SW 1271 (cell line): ENCODE measurements at places on chromosomes 4 and X.
A peak's percentile ranks its signal among the peaks of the same experiment; 100 is the strongest.

GRCh38 chr4:179584101-179584500 is 2141.9 kb upstream of the AGA start:
- DNase-seq: no peak

DNA sequence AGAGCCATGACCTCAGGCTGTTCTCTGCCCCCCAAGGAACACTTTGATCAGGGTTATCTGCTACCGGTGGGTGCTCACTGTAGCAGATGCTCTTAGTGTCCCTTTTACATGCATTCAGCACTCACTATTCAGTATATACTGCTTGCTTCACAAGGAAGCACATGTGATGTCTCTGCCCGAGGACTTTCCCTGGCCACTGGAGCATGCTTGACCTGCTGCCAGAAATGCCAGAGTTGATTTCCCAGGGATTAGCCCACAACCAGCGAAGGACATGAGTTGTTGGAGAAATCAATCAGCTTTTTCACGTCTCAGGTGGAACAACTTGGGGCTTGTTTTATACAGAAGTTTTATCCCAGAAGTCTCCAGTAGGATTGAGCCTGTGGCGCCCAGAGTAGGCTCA is 51.2 kb upstream of the RPS6KA3 start:
- no peak for DNase-seq

GRCh38 chr4:183860119-183860518 is 45.0 kb upstream of the STOX2 start:
- no peak for DNase-seq

- DNase-seq: no peak
Measured at GRCh38 chr4:98945297-98945850, 16.4 kb upstream of the EIF4E start.

GRCh38 chr4:105184316-105184980 is 37.8 kb downstream of the TET2 start:
- no peak for DNase-seq

- no peak for DNase-seq
Measured at GRCh38 chrX:750812-751211, 120.2 kb downstream of the SHOX start.

DNA sequence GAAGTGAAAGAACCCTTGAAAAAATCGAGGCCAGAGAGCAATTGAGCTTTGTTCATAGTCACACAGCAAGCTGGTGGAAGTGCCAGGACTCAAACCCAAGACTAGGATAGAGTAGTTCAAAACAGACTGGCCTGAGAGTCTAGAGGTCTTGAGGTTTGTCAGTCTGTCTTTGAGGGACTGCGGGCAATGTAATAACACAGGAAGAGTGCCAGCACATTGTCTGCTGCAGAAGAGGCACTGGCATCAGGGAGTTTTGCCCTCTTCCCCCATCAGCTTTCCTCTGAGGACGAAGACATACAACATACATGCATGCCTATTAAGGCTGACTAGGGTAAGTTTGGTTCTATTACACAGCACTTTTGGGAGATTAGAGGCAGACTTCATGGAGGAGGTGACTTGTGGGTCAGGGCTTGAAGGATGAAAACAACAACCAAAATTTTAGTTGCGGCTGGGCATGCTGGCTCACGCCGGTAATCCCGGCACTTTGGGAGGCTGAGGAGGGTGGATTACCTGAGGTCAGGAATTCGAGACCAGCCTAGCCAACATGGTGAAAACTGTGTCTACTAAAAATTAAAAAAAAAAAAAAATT is 64.1 kb upstream of the LAS1L start:
- DNase-seq: no peak

GRCh38 chrX:11899091-11899490 is 141.1 kb downstream of the MSL3 start:
- peak; percentile 58 for DNase-seq

DNA sequence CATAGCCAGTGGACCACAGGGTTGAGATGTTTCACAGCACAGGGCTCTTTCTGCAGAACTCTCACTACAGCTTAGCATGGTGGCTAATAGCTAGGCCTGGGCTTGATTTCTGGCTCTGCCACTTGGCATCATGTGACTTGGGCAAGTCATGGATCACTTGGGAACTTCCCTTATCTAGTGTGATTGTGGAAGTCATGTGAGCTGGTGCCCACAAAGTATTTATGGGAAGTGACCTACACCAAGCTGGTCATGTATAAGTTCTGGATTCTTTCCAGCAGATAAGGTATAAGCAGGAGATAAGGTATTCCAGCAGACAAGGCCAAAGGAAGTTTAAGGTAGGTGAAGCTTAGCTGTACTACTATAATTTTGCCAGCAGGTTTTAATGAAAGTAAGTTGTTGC is 61.0 kb downstream of the REELD1 start:
- DNase-seq: no peak

GRCh38 chr4:4704267-4704666 is 155.2 kb upstream of the MSX1 start:
- no peak for DNase-seq
